Stimulated activated CD8-positive, alpha-beta memory T cell treated with anti-CD3 and anti-CD28 coated beads, Interleukin-4, amount 100 ng/mL, for 48 hours (primary cell): ENCODE measurements at places on chromosomes 16 and 17.

GRCh38 chr16:54503856-54504219, 217.3 kb upstream of the IRX3 start:
- DNase-seq: no peak

- DNase-seq: no peak
These were observed 49.8 kb downstream of the CDH1 start for GRCh38 chr16:68786685-68787418.

GRCh38 chr16:85281181-85281580, 168.9 kb upstream of the CIBAR2 start:
- DNase-seq: no peak

- no peak for DNase-seq
These were observed 18.6 kb downstream of the GGA2 start for GRCh38 chr16:23491490-23492391.

GRCh38 chr17:82435103-82435502, 15.4 kb downstream of the CYBC1 start:
- DNase-seq: no peak

DNA sequence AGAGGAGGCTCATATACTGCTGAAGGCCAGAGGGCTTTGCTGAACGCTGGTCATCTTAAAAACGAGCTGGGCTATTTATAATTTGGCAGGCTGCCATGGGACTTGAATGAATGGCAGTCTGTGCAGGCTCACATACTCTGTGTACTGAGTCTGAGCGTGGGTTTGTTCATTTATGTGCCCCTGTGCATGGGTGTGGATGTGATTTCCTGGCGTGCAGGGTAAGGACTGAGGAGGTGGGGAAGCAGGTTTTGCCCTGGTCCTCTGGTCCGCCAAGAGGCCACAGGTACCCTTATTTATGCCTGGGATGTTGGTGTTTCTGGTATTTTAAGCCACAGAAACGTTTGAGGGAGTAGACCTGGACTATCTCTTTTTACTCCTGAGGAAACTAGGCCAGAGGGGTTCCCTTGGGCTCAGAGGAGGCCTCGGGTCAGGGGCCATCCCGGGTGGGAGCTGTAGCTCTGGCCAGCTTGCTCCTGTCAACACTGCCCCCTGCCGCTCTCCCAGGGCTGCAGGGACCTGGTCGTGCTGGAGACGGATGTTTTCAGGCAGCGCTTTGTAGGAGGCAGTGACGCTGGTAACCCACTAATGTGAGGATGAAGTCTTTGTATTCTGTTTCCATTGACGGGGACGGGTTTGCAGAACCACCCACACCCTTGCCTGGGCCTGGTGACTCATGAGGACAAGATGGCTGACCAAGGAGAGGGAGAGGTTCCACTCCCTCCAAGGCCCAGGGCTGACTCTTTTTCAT, 184.4 kb downstream of the MSI2 start:
- peak; percentile 86 for DNase-seq

DNA sequence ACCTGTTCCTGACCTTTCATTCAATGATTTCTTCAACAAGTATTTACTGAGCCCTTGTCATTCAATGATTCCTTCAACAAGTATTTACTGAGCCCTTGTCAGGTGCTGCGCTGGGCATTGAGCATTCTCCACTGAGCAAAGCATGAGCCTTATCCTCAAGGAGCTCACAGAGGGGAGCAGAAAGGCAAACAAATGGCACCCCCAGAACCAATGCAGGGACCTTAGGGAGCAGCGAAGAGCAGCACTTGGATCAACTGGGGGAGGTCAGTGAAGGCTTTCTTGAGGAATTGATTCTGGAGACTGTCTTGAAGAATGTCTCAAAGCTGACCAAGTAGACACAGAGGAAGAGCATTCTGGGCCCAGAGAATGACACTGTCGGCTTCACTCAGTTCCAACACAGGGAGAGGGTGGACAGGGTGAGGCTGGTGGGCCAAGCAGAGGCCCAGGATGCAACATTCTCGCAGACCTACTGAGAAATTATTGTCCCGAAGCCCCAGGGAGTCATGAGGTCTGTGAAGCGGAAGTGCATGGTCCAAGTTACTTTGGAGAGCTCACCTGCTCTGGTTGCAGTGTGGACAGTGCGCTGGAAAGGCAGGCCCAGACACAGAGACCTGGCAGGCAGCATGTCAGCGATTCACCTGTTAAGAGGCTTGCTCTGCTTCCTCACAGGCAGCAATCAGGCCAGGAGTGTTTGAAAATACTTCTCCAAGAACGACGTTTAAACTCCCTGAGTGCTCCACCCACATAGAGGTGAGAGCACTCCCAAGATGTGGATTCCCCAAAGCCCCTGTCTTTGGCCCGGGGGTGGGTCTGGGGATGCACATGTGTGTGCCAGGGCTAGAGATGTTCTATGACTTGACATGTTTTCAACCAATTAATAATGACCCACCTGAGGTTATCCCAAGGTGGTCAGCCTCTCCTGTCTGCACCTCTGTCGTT, 3.2 kb upstream of the MPO start:
- DNase-seq: no peak

DNA sequence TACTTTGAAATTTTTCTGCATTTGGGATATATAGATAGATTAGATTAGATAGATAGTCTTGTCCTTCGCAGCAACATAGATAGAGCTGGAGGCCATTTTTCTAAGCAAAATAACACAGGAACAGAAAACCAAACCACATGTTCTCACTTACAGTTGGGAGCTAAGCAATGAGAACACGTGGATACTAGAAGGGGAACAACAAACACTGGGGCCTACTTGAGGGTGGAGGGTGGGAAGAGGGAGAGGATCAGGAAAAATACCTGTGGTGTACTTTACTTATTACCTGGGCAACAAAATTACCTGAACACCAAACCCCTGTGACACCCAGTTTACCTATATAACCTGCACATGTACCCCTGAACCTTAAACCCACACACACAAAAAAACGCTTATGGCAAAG, 14.3 kb downstream of the PRKAR1A start:
- DNase-seq: no peak

DNA sequence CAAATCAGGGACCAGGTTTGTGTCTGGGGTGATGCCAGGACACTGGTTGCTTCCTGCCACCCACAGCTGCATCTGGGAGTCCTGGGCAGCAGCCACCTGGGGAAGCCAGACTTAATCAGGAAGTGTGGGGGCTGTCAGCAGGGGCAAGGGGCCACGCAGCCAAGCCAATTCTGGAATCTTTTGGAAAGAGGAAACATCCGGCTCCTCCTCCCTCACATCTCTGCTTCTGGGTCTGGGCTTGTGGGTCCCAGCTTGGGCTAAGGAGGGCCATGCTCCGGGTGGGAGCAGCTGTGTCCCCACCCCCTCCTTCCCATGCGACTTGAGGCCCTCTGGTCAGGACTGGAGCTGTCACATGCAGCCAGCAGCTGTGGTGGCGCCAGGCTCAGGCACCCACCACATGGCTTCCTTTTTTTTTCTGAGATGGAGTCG, 37.0 kb upstream of the CCDC182 start:
- no peak for DNase-seq

- peak; percentile 77 for DNase-seq
These were observed 231.9 kb downstream of the SEC14L1 start for GRCh38 chr17:77372444-77373298.

- no peak for DNase-seq
These were observed 161.8 kb downstream of the ANKFN1 start for GRCh38 chr17:56314984-56315602.
